ENCODE measurements at places on chromosomes 2 and 18. TPM values are rescaled to one million over a fixed set of nuclear protein-coding genes. Genes with fewer than 3 reads are reported as not detected.

KCNJ13 gene
- total RNA-seq: not detected

LBX2 gene
- not detected for total RNA-seq

GCG gene
- total RNA-seq: not detected

TRIM54 gene
- 0.31 TPM for total RNA-seq

LCT gene
- total RNA-seq: not detected

ACVR2A gene
- total RNA-seq: 23.3 TPM

SLC23A3 gene
- not detected for total RNA-seq

ARHGAP15 gene
- 4.8 TPM for total RNA-seq

PLGLB2 gene
- total RNA-seq: 2.4 TPM

TP53I3 gene
- 5.6 TPM for total RNA-seq

MMADHC gene
- 125 TPM for total RNA-seq

SERPINB5 gene
- 0.13 TPM for total RNA-seq

IL1B gene
- 3.2 TPM for total RNA-seq

SDC1 gene
- total RNA-seq: 1.1 TPM

ATP8B1 gene
- 24.7 TPM for total RNA-seq

DOK1 gene
- total RNA-seq: 18.7 TPM

ANKRD30BL gene
- not detected for total RNA-seq

RGPD4 gene
- total RNA-seq: not detected

CNDP1 gene
- total RNA-seq: not detected

FOXI3 gene
- not detected for total RNA-seq

DTNA gene
- 190 TPM for total RNA-seq

ZNF516 gene
- total RNA-seq: 33.3 TPM

C18orf32 gene
- 39.6 TPM for total RNA-seq

CPO gene
- total RNA-seq: 2.0 TPM

ADCYAP1 gene
- 0.67 TPM for total RNA-seq

EN1 gene
- total RNA-seq: 0.23 TPM

DPP10 gene
- total RNA-seq: 1.9 TPM

TLX2 gene
- total RNA-seq: 0.94 TPM

ZNF519 gene
- 4.0 TPM for total RNA-seq

SLC9A4 gene
- total RNA-seq: not detected

RALBP1 gene
- 157 TPM for total RNA-seq

MTERF4 gene
- 33.0 TPM for total RNA-seq

WDPCP gene
- 19.9 TPM for total RNA-seq

SPDYA gene
- total RNA-seq: 1.0 TPM

GRP gene
- total RNA-seq: not detected

SERPINB12 gene
- total RNA-seq: not detected

BMP10 gene
- total RNA-seq: 0.19 TPM

SULT1C3 gene
- total RNA-seq: not detected

GKN1 gene
- total RNA-seq: not detected

CCDC102B gene
- total RNA-seq: 5.1 TPM

Data from gastroesophageal sphincter (tissue), 4 donors.